A549 treated with DMSO at 1 μM for 4 hours (cell line): ENCODE measurements at places on chromosomes 2 and 18. TPM values are rescaled to one million over a fixed set of nuclear protein-coding genes. Genes with fewer than 3 reads are reported as not detected.

CDCA7 gene
- 42.5 to 53.7 TPM (median 47.0 TPM) in 5 replicates for total RNA-seq

ERICH2 gene
- not detected in 5 replicates for total RNA-seq

SOX11 gene
- not detected in 5 replicates for total RNA-seq

TMEM185B gene
- 45.1 to 56.2 TPM (median 52.0 TPM) in 5 replicates for total RNA-seq

LDLRAD4 gene
- total RNA-seq = 0.45 to 2.0 TPM (median 1.7 TPM) in 5 replicates

FEV gene
- total RNA-seq = not detected in 5 replicates
